Erythroblast (primary cell): ENCODE measurements at places on chromosomes 6 and 20.

GRCh38 chr6:12324748-12325147 is 34.6 kb downstream of the EDN1 start:
- no peak for DNase-seq

- DNase-seq = no peak
Observed at GRCh38 chr6:55632953-55633352, 54.0 kb upstream of the HMGCLL1 start.

- DNase-seq = peak; percentile 38
Observed at GRCh38 chr6:26414281-26414680, 12.2 kb downstream of the BTN3A1 start.

DNA sequence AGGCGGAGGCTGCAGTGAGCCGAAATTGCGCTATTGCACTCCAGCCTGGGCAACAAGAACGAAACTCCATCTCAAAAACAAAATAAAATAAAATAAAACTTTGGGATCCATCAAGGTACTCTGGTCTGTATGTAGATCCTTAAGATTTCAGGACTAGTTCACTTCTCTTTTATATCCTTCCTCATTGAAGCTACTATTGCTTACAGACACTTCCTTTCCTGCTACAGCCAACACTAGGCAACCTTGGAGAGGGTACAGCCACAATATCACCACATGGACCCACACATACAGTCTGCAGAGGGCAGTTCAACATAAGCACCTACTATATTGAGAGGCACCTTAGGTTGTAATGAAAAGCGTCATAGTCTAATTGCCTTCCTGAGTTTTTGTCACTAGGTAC is 113.3 kb downstream of the ATXN1 start:
- DNase-seq = no peak

DNA sequence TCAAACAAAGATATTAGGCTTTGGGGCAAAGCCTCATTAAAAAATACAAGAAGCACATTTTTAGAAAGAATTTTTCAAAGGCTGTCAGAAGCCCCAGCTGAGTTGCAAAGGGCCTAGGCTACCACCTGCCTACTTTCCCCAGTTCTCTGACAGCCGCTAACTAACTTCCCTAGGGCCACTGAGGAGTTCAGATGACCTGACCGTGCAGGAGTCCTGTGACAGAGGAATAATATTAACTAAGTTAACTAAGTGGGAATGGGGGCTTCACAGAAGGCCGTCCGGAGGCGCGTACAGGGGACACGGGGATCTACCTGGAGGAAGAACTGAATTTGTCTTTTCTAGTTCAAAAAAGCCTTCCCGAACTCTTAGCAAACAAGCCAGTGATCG is 884 bp downstream of the MCHR2 start:
- DNase-seq = no peak

DNA sequence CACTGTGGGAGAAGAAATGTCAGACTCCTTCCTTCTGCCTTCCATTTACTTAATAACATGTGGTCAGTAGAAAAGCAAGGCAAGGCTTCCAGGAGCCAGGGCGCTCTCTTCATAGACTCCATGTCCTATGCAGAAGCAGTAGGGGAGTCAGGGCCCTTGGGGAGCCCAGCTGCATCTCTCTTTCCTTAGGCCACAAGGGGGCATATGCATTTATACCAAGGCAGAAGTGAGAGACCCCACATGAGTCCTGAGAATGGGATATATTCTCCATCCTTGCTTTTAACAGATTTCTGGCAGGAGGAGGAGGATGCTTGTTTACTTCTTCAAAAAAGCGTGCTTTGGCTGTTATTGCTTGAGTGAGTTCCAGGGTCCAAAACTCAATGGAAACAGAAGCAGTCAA is 198.5 kb downstream of the HIVEP2 start:
- DNase-seq = no peak

DNA sequence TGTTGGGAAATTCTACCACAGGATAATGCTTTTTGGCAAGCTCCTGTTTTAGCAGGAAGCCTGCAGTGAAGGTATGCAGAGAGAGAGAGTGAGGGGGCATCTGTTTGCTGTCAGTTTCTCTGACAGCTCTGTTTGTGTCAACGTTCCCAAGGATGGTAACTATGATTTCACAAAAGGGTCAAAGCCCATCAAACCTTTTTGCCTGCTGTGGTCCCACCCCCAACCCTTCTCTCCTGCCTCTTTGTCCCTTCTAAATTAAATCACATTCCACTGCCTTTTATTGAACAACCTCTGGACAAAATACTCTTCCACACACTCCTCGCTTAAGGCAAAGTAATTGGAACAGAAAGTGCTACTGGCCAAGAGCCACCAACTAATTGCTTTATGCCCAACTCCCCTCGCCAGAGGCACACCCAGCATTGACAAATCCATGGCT is 128.3 kb downstream of the TSHZ2 start:
- DNase-seq = no peak
